ENCODE measurements at places on chromosomes 1 and 21. TPM values are rescaled to one million over a fixed set of nuclear protein-coding genes. Genes with fewer than 3 reads are reported as not detected.

DNA sequence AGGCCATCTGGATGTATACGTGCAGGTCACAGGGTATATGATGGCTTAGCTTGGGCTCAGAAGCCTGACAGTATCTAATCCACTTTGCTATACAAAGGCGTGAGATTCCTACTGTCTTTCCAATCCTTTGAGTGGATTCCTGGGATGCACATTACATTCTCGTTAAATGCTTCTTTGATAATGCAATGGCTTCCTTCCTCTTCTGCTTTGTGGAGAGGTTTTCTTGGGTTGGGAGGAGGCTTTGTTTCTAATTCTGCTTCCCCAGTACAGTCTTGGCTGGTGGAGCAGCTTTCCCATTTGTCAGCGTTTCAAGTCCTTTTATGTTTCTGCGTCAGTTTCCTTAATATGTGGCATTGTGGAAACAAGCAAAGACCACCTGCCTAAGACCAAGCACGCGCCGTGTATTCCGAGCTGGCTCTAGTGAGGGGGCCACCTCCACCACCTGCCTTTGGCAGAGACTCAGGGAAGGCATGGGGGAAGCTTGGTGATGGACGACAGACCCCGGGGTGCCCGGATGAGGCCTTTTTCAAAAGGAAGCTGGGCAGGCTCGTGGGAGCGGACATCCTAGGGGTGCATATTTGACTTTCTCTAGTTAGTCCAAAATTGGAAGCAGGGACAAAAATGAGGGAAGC lies 72.7 kb downstream of the WDR4 start:
- DNase-seq = no peak

GRCh38 chr1:178962853-178963711 lies 62.6 kb upstream of the FAM20B start:
- DNase-seq = no peak

GRCh38 chr1:233672732-233673131 lies 58.8 kb downstream of the KCNK1 start:
- no peak for DNase-seq

GRCh38 chr1:20494609-20495311 lies 8.8 kb upstream of the CAMK2N1 start:
- DNase-seq = no peak

DNA sequence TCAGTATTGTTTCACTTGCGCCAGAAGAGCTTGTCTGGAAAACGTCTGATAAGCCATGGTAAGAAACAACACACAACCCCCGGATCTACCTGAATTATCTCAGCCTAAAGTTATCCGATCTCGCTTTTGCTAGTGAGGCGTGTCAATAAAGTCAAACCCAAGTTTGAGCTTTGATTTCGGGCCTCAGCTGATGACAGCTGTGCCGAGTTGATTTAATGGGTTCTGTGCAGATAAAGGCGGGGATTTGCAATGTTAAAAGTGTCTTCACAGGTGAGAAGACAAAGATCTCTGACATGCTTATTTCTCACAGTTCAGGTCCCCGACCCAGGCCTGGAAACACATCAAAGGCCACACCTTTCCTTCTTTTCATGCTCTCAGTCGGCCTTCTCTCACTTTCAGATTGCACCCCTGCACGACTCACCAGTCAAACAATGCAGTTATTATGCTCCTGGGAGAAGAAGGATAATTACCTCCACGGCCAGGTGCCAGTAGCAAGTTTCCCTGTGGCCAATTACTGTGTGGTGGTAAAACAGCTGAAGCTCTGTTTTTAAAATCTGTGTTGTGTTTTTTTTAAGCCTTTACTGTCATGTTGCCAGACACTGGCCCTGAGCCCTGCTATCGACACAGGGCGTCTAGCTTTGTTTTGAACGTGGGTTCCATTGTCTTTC lies 245.3 kb upstream of the RUNX1 start:
- no peak for DNase-seq

DNA sequence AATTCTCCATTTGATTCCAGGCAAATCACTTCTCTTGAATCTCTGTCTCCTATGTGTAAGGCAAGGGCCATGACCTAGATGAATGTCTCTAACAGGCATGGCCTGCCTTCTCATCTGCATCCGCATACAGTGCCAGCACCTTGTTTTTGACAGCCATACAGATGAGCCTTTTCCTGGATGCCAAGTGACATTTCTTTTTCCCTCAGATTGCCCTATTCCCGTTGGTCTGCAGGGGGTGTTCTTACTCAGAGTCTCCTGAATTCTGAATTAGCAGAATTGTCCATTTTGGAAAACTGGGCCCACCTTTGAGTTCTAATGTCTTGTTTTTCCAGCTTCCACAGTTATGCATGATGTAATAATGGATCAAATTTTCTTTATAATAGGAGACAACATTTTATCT lies 88.0 kb upstream of the ADAR start:
- DNase-seq = no peak

The C1QB gene
- not detected for total RNA-seq

The CLCA1 gene
- total RNA-seq = not detected

The P3R3URF gene
- not detected for total RNA-seq

The RBM8A gene
- total RNA-seq = 286 TPM

The IFI44L gene
- 8.4 TPM for total RNA-seq

The NUF2 gene
- 89.1 TPM for total RNA-seq

The RCSD1 gene
- total RNA-seq = 28.2 TPM

Measured in activated naive CD4-positive, alpha-beta T cell treated with anti-CD3 and anti-CD28 coated beads, Interleukin-2, amount 50 U/mL, for 72 hours (primary cell).